ENCODE measurements at places on chromosomes 2 and 18.
A peak's percentile ranks its signal among the peaks of the same experiment; 100 is the strongest.

- DNase-seq = no peak
Measured at GRCh38 chr2:224565452-224566035, 19.6 kb downstream of the CUL3 start.

GRCh38 chr18:3319399-3319798 lies 57.5 kb downstream of the MYL12B start:
- peak; percentile 47 for DNase-seq

DNA sequence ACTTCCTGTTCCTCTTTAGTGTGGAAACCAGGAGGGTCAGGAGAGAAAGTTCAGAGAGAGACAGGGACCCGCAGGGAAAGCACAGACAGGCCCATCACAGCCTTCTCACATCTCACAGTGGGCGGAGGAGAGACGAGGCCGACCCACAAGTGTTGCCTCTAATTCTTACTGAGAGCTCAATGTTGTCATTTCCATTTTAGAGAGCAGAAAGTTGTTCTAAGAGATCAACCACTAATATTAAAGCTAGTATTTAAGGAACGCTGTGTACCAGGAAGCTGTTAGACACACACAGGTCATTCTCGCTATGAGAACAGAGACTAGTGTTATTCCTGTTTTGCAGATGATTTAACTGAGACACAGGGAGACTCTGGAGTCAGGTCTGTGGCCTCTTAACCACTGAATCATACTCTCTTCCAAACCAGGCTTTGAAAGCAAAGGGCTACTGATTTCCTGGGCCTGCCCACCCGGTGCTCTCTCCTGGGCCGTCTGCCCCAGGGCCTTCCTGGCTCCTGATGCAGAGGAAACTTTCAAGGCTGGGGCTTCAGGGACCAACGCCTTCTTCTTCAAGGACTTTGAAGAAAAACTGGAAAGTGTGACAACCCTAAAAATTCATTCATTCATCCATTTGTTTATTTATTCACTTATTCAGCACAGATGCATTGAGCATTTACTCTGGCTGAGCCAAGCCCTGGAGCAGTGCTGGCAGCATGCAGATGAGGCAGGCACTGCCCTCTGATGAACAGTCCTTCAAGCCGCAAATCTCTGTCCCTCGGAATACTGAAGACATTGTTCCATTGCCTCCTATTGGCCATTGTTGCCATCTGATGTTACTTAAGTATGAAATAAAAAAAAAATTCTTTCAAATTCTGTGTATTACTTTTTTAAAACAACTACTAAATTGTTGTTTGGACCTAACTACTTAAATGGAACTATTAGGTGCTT lies 37.2 kb upstream of the BIN1 start:
- peak; percentile 13 for DNase-seq

DNA sequence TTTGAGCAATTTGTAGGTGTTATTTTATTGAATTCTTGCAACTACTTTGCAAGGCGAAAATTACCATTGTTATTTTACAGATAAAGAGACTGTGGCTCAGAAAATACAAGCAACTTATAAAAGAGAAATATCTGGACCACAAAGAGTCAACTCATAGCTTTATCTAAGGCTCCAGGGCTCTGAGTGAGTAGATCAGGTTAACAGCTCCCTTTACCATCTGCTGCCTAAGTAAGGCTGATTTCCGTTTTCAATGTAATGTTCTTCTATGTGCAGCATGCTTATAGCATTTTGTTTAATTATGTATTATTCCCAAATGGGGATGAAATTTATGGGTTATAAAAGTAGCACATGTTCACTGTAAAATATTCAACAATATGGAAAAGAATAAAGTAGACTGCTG lies 299.1 kb upstream of the TNP1 start:
- DNase-seq = no peak

- peak; percentile 69 for DNase-seq
Measured at GRCh38 chr2:109609352-109610024, 4.3 kb downstream of the SEPTIN10 start.

GRCh38 chr2:172919732-172920131 lies 155.9 kb upstream of the MAP3K20 start:
- DNase-seq = no peak

DNA sequence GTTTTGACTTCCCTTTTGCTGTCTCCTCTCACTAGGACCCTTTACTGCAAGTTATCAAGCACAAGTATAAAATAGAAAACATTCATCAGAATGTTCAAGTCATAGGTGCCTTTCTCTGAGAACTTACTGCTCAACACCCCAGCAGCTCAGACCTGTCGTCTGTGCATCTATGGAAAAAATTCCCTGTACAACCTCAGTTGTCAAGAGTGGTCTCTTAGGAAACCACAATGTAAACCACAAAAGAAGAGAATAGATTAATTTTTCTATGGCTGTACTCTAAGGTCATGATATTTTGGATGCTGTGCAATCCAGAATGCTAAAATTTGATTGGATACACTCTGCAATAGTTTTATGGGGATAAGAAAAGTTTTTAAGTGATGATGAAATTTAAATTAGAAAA lies 84.1 kb downstream of the RBMS1 start:
- DNase-seq = no peak

- no peak for DNase-seq
Measured at GRCh38 chr18:32321826-32322225, 132.0 kb downstream of the MEP1B start.

DNA sequence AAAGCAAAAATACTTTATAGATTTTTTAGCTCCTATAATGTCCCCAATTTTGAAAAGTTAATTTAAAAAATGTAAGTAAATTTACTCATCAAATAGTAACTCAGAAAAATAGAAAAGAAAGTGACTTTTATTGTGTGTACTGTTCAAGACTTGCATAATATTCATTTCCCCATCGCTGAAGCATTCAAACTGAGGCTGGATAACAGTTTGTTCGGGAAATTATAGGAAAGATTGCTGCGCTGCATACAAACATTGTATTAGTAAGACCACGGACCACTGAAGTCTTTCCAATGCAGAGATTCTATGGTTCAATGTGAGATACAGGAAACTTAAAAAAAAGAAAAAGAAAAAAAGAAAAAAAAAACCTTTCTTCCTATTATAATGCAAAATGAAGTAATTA lies 10.4 kb downstream of the STK17B start:
- DNase-seq = no peak

DNA sequence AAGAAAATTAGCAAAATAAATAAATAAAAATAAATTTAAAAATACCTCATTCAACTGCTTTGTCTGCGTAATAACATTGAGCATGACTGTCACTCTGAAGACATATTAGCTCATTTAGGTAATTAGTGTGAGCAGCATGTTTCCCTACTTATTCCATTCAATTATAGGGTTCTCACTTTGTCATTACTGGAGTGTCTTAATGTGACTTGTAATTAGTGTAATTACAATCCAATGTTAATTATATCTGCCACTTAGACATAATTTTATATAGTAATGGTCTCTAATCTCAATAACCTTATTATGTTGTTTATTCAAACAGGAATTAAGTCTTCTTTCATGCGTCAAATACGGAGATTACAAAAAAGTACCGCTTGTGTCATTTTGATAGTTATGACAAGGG lies 893.9 kb upstream of the ACVR2A start:
- no peak for DNase-seq

- no peak for DNase-seq
Measured at GRCh38 chr2:12263730-12264129, 453.0 kb upstream of the TRIB2 start.

- peak; percentile 28 for DNase-seq
Measured at GRCh38 chr2:151157000-151157735, 104.5 kb downstream of the RBM43 start.

DNA sequence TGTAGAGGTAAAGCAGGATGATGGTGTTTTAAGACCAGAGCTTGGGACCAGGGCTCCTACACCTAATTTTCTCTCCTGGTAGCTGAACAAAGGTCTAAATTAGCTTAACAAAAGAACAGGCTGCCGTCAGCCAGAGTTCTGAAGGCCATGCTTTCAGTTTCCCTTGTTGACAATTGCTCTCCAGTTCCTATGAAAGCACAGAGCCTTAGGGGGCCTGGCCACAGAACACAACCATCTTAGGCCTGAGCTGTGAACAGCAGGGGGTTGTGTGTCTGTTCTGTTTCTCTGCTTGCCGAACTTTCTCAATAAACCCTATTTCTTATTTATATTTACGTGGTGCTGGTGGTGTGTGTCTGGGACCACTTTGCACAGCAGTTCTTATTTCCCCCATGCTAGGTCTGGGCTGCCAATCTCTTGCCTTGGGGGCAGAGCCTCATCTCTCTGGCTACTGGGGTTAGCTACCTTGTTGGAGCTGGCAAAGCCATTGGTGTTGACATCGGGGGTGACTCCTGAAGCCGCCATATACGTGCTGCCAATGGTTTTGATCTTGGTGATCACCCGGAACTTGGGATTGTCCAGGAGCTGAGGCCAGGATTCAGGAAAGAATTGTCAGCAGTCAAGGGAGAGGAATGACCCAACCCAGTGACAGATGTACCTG lies 29.0 kb downstream of the CENPO start:
- DNase-seq = no peak

DNA sequence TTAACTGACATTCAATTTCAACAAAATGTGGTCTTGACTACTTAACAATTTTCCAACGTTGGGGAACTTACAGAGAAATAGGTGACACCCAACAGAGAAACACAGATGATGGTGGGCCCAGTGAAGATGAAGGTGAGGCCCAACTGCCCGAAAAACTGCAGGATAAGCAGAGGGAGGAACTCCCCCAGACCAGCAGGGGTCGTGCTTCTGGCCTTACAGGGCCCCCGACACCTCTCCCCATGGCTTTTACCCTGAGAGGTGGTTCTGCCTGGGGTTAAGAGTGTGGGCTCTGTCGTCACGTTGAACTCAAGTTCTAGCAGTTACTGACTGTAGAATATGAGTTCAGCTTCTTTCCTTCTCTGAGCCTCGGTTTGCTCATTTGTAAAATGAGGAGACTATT lies 119.5 kb upstream of the SMIM21 start:
- DNase-seq = no peak

DNA sequence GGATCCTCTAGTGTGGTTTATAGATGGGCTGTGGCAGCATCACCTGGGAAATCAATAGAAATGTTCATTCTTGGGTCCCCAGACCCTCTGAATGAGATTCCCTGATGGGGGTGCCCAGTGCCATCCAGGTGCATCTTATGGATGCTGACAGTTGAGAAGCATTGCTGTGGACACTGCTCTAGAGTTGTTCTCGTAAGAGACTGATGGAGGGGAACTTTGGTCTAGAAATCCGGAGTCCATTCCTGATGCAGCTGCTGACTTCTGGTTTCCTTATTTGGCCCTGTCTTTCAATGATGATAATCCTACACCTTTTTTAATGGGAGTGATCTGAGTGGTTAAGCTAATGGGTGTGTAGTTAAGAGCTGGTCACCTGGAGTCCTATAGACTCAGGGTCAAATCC lies 28.3 kb upstream of the E2F6 start:
- DNase-seq = no peak

- DNase-seq = no peak
Measured at GRCh38 chr2:233430081-233430480, 75.8 kb downstream of the DGKD start.

DNA sequence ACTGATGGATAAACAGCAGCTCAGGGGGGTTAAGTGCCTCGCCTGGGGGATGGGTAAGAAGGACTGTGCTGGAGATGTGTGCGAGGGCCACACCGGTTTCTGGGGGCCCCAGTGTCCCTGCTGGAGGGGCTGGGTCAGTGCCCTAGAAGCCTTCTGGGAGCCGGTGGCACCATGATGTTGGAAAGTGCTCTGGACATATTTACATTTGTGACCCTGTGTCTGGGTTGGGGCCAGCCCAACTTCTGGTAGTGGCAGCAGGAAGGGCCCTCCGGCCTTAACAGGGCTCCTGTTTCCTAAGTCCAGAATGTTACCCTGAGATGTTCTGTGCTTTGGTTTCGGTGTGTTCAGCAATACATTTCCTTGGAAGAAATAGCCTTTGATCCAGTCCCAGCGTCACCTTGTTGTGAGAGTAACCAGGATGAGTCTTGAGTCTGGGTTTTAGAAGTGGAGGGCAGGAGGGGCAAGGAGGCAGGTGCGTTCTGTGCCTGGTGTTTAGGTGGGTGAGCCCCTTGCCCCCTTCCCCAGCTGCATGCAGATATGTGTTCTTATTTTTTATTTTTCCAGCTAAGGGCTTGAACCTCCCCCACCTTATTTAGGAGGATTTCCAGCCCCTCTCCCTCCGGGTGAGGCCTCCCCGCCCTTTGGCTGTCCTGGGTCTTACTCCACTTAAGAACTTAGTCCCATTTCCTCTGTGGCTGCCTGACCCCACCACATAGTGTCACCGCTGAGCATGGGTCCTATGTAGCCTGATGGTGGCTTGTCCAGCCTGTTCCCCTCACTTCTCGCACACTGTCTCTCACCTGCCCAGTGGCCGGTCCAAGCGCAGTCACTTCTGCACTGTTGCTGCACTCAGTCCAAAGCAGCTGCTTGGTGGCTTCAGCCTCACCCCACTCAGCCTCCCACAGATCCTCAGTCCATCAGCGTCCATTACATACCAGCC lies 132.7 kb upstream of the HS6ST1 start:
- no peak for DNase-seq

- no peak for DNase-seq
Measured at GRCh38 chr2:240986787-240987411, 11.5 kb upstream of the SNED1 start.

DNA sequence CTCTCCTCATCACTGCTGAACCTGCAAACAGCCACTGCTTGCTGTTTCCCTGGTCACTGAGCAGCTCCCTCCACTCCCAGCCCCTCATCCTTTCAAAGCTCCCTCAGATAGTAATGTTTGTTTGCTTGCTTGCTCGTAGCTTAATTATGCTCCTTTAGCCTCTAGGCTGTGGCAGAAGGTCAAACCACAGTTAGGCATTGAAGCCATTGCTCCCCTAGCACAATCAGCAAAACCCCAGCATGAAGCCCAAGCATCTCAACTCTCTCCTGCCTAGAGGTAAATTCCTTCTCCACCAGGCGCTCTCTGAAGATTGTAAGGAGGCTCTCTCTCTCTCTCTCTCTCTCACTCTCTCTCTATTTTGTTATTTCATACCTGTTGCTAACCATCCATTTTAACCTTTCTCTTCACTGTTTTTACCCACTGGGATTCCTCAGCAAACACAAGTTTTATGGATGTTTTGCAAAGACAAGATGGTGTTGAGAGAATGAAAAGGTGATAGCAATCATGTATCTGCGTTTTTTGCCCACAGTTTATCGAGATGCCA lies 135.9 kb upstream of the HNRNPA3 start:
- DNase-seq = no peak

GRCh38 chr2:174670446-174670845 lies 72.8 kb upstream of the WIPF1 start:
- no peak for DNase-seq

GRCh38 chr2:127219171-127220070 lies 678 bp downstream of the CYP27C1 start:
- DNase-seq = no peak
